ENCODE measurements at places on chromosomes 2 and 18.

DNA sequence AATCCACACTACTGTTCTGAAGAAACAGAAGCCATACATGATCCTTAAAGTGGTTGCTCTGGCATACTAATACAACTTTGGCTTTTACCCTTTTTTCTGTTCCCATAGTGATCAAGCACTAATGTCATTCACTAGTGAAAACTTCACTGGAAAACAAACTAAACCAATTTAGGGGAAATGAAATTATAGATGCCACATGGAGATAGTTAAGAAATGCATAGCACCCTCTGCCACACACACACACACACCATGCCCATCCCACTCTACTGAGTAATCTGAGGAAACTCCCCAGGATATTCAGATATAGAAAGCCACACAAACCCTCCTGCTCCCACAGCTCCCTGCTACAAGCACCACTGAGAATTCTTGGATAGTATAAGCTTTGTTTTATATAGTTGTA, 39.1 kb downstream of the SLC3A1 start:
- no peak for DNase-seq

DNA sequence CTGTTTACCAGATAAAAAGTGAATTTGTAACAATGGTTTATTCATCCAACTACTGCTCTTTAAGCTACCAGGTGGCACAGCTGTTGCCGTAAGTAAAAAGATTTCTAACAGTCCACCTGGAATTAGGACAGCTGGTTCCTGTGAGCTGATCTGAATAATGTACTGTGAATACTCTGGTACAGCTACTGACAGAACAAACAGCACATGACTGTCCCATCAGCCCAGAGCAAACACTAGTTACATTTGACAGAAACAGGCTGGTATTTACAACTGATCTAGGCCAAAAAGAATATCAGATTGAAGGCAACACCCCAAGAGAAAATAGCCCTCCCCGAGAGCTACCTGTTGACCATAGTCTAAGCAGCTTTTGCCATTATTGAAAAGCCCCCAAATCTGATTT, 840.4 kb downstream of the CPS1 start:
- DNase-seq, result no peak

DNA sequence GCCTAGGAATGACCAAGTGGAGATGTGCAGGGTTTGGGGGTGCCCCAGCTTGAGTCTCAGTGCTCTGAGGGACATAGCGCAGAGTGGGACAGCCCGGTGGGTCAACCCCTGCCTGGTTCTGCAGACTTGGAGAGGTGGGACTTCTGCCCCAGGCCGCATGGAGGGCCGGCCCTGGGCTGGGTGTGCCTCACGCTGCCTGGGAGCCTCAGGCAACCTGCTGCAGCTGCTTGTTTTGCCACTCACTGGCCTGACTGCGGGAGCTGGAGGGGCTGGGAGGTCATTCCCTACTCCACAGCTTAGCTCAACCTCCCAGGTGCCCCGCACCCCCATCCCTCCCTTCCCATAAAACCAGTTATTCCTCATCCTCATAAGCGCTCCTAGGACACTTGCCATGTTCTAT, 33.1 kb downstream of the ODC1 start:
- DNase-seq, result no peak

GRCh38 chr2:222796413-222797103, 64.3 kb upstream of the ACSL3 start:
- DNase-seq, result no peak

DNA sequence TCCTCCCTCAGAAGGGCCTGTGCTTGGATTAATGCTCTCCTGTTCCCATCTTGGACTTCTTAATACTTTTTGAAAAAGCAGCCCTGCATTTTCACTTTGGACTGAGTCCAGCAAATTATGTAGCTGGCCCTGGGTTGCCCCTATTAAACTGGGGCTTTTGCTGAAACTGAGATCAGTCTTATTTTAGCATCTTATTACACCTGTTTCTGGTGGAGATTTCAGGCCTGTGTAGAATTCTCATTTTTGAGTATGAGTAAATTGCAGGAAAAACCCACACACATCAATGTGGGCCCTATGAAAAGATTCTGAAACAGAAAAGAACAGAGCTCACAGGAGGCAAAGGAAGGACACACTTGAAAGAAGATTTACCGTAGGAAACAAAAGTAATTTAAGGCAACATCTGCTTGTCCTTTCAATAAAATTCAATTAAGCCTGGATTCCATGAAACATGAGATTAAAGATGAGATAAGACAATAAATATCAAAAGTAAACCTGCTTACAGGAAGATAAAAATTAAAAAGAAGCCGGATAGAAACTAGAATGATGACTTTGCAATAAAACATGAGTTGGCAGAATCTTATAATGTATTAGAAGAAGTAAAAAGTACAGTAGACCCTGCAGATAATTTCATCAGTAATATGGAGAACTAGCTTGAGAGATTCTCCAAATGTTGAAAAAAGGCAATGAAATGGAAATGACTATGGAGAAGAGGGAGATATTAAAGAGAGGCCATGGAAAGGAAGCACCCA, 90.7 kb upstream of the GCFC2 start:
- peak; percentile 81 for DNase-seq

DNA sequence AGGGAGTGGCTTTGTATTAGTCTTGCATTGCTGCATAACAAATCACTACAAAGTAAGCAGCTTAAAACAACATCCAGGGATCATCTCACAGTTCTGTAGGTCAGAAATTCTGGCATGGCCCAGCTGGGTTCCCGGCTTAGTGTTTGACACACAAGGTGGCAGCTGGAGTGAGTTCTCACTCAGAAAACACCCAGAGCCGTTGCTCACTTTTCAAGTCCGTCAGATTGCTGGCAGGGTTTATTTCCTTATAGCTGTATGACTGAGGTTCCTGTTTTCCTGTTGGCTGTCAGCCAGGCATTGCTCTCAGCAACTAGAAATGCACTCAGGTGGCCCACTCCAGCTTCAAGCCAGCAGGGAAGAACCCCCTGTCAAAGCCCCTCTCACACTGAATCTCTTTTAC, 324.1 kb downstream of the CCDC178 start:
- DNase-seq, result no peak

- DNase-seq, result peak; percentile 90
Measured at GRCh38 chr2:113700186-113700841, 56.1 kb downstream of the SLC35F5 start.

- no peak for DNase-seq
Measured at GRCh38 chr18:35278085-35278484, 11.9 kb downstream of the ZSCAN30 start.

DNA sequence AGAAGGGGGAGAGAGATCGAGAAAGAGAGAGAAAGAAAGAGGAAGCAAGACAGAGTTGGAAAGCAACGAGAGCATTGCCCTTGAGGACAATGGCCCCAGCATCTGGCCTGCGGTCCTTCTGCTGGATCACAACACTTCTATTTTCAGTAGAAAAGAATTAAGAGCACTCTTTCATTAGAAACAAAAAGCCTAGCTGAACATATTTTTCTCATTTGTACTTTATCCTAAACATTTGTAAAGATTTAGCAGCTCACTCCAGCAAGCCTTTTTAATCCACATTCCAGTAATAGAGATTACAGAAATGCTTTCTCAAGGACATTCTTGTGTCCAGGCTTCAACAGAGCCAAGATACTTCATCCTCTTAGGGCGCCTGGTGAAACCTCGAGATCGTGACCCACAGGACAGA, 31.6 kb upstream of the AFF3 start:
- DNase-seq, result no peak

Measured in GM12865 (cell line).